ENCODE measurements at places on chromosomes 16 and 17. TPM values are rescaled to one million over a fixed set of nuclear protein-coding genes. Genes with fewer than 3 reads are reported as not detected.
A peak's percentile ranks its signal among the peaks of the same experiment; 100 is the strongest.

- H3K4me3 ChIP-seq = no peak overlapping the region
- H3K36me3 ChIP-seq = peaks cover 7% of the 10 kb centered on the region
- H3K27me3 ChIP-seq = no peaks in the 10 kb centered on the region
- no peaks in the 10 kb centered on the region for H3K4me1 ChIP-seq
- H3K27ac ChIP-seq = no peak overlapping the region
Measured at GRCh38 chr16:70578035-70578434, 54.4 kb downstream of the SF3B3 start.

DNA sequence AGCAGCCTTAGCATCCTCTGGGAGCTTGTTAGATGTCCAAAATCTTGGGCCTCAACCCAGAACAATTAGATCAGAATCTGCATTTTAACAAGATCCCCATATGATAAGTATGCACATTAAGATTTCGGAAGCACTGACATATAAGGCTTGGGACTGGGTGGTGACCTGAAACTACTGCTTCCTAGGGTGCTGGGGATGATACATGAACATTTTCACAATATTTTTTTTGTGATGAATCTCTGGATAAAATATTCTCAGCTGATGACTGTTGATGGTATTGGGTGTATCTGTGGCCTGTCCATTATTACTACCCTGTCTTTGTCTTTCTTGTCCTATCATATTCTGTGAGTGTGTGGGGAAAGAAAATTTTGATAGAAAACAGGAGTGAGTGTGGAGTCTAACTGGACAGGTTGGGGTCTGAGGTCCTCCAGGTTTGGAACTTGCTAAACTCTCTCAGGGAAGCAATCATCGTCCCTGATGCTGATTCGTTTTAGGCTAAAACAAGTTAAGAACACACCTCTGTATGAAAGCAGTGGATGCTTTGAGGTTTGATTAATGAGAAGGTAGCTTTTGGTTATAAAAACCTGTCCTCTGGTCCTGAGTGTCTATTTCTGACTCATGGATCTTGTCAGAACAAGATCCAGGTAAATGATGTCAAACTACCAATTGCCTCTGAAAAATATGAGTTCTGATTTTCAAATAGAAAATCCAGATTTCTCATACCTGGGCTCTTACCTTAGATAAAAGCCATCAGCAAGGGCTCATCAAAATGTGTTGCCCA is 23.2 kb downstream of the KRT23 start:
- no peak overlapping the region for H3K4me3 ChIP-seq
- no peaks in the 10 kb centered on the region for H3K4me1 ChIP-seq
- H3K27me3 ChIP-seq = no peaks in the 10 kb centered on the region
- no peak for DNase-seq
- no peak overlapping the region for H3K27ac ChIP-seq

GRCh38 chr17:8806926-8807550 is 7.9 kb upstream of the MFSD6L start:
- no peak overlapping the region for H3K4me3 ChIP-seq
- no peaks in the 10 kb centered on the region for H3K36me3 ChIP-seq
- DNase-seq = no peak
- H3K27ac ChIP-seq = no peak overlapping the region

DNA sequence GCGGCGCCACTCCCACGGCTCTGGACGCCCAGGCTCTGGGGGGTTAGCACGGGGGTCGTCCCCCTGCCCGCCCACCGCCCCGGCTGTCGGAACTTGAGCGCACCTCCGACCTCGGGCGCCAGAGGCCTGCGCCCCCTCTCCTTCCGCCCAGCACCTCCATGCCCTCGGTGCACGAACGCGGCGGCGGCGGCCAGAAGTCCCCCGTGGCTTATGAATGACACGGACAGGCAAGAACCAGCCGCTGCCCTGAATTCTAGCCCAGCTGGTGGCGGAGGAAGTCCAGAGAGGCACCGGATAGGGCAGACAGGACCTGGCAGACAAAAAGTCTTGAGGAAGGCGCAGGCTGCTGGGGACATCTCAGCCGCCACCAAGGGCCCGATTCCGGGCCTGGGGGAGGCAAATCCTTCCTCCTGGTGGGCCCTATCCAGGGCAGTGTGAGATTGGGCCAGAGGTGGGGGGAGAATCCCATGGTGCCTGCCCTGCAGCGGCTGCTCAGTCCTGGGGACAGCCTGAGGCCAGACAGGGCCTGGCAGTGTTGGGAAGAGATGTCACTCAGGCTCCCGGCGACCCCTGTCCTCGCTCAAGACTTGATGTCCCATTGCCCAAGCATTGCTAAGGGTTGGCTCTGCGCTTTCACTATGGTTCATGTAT is 897 bp upstream of the CYGB start:
- peak overlapping the region; percentile 35 for H3K4me3 ChIP-seq
- H3K27ac ChIP-seq = no peak overlapping the region
- H3K27me3 ChIP-seq = peaks cover 8% of the 10 kb centered on the region
- H3K4me1 ChIP-seq = peaks cover 17% of the 10 kb centered on the region
- no peak for DNase-seq

DNA sequence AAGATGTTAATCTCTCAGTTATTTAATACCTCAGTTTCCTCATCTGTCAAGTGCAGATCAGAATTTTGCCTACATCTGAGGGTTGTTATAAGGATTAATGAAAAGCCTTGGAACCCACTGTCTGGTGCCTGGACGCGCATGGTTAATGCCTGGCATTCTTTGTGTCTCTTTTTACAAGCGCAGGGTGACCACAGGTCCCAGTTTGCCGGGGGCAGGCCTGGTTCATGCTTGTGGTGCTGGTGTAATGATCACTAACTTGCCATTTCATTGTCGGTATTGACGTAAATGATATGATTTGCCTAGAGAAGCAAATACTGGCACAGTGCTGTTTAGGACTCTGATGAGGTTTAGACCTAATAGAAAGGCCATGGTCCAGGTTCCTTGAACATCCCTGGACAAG is 23.1 kb downstream of the MRC2 start:
- no peaks in the 10 kb centered on the region for H3K4me1 ChIP-seq
- peaks cover 6% of the 10 kb centered on the region for H3K27me3 ChIP-seq
- H3K4me3 ChIP-seq = no peak overlapping the region
- no peak overlapping the region for H3K27ac ChIP-seq

GRCh38 chr17:58960068-58960467 is 146.6 kb downstream of the TRIM37 start:
- no peak overlapping the region for H3K27ac ChIP-seq
- H3K4me1 ChIP-seq = no peaks in the 10 kb centered on the region
- no peaks in the 10 kb centered on the region for H3K27me3 ChIP-seq
- H3K36me3 ChIP-seq = no peaks in the 10 kb centered on the region

DNA sequence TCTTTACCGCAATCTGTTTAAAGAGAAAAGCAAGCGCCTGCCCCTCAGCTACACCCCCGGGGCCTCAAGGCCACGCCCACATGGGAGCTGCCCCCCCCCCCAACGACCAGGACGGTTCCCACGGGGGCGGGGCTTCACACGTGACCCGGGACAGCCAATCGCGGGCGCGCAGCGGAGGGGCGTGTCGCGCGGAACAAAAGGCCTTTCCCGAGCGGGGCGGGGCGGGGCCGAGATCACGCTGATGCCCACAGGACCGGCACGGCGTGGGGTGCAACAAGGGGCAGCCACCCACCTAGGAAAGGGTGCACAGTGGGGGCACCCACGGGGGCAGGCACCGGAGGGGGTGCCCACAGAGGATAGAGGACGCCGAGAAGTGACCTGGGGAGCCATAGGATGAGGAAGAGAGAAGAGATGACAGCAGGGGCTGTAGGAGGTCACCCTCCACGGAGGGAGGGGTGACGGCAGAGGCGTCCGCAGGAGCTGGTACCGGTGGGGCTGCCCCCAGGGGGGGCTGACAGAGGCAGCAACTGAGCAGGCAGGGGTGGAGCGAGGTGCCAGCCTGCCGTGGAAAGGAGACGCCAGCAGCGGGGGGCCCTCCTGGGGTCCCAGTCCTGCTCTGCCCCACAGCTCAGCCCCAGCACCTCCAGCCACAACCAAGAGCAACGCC is 6.2 kb downstream of the UNKL start:
- H3K27me3 ChIP-seq = no peaks in the 10 kb centered on the region
- no peaks in the 10 kb centered on the region for H3K36me3 ChIP-seq
- peak; percentile 99 for DNase-seq

GRCh38 chr17:77211681-77212080 is 70.9 kb downstream of the SEC14L1 start:
- no peak overlapping the region for H3K27ac ChIP-seq
- peaks cover 51% of the 10 kb centered on the region for H3K36me3 ChIP-seq
- DNase-seq = no peak
- no peaks in the 10 kb centered on the region for H3K27me3 ChIP-seq
- H3K4me3 ChIP-seq = no peak overlapping the region

DNA sequence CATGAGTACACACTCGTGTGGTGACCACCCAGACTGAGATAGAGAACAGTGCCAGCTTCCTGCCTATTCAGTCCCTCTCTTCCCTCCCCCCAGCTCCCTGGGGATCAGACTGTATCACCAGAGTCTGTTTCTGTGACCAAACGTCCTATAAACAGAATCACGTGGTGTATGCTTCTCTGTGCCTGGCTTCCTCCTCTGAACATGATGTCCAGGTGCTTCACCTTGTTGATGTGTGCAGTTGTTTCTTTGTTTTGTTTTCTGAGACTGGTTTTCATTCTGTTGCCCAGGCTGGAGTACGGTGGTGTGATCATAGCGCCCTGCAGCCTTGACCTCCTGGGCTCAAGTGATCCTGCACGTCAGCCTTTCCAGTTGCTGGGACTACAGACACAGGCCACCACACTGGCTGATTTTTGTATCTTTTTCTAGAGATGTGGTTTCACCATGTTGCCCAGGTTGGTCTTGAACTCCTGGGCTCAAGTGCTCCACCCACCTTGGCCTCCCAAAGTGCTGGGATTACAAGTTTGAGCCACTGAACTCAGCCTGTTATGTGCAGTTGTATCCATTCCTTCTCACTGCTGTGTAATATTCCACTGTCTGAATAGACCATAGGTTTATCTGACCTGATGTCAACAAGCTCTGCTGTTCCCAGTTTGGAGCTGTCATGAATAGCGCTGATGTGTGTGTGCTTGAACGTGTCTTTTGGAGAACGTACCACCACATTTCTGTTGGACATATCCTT is 28.9 kb upstream of the PRM1 start:
- H3K27me3 ChIP-seq = no peaks in the 10 kb centered on the region
- H3K36me3 ChIP-seq = no peaks in the 10 kb centered on the region
- DNase-seq = no peak
- no peak overlapping the region for H3K4me3 ChIP-seq
- no peak overlapping the region for H3K27ac ChIP-seq

DNA sequence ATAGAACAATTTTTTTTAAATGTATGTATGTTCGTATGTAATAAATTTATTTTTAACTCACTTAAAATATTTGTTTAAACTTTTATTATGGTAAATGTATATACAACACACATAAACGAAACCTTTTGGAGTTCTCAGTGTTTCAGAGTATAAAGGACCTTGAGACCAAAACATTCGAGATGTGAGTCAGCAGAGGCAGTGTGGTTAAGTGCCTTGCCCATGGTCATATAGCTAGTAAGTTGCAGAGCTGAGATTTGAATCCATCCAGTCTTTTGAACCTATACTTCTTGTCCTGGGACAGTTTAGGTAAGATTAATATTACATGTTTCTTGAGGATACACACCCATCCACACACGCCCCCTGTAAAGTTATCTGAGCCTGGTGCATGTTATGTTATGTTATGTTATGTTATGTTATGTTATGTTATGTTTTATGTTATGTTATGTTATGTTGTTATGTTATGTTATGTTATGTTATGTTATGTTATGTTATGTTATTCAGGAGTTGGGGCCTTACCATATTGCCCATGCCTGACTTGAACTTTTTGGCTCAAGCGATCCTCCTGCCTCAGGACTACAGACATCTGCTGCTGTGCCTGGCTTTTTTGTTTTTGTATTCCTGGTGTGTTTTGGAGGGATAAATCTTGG is 41.8 kb downstream of the TNRC6A start:
- H3K27ac ChIP-seq = no peak overlapping the region
- H3K4me1 ChIP-seq = peaks cover 5% of the 10 kb centered on the region
- no peak overlapping the region for H3K4me3 ChIP-seq
- no peak for DNase-seq
- peaks cover 3% of the 10 kb centered on the region for H3K36me3 ChIP-seq

TPSD1 gene
- not detected for total RNA-seq

TUFM gene
- 249 TPM for total RNA-seq

Data from H1 (cell line).